Astrocyte (in vitro differentiated cells and primary cell): ENCODE measurements at places on chromosomes 2 and 18.

DNA sequence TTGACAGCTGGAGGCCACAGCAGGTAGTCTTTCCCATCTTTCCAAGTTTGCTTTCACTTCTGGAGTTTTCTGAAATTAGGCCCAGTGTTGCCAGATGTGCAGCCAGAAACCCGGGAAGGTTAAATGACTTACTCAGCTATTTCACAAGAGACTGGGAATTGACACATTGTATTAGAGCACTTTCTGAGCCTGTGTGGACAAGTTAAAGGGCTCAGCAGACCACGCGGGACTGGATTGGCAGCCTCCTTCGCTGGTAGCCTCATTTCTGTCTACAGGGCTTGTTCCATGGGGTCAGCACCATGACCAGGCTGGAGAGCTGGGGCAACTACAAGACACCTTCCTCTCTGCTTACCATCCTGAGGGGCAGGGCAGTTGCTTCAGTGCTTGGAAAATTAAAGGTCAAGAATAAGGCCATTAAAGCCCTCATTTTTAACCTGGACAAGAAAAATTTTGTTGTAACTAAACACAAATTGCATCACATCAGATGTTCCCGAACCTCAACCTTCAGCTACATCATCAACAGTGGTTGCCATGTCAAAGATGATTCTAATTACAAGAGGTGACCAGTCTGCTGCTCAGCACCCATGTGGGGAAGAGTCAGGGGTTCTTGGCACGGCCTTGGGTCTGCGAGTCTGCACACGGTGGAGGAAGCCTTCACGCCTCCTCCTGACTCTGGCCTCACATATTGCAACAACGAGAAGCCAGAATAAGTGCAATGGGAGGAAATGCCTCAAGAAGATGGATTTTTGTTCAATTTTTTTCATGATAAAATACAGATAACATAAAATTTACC is 279.5 kb upstream of the RAB6C start:
- DNase-seq = no peak

DNA sequence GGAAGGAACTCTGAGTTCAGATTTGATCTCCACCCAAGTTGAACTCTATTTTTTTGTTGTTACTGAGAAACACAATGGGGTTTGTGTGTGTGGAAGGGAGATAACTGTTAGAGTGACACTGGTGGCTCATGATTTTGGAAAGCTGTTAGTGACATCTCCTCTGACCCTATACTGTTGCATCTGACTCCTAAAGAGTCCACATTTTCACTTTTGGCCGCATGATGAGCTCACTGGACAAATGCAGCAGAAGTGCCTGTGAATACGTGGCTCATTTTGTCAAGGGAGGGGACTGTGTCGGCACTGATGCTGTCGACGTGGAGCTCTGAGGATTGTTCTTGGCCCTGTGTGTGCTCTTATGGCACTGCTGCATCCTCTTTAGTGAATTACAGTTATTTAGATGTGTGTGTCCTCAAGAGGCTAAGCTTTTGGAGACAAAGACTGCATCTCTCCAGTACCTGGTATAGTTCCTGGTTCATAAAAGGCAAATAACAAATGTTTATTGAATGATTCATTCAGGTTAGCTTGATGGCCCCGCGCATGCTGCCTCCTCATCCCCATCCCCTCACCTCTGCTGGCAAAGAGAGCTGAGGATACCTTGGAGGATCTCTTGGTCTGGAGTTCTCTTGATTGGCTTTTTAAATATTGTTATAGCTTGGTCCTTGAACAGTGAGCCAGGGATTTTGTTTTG is 135.4 kb downstream of the PHLPP1 start:
- no peak for DNase-seq

- DNase-seq = no peak
Measured at GRCh38 chr2:134200036-134200618, 53.7 kb upstream of the MGAT5 start.

DNA sequence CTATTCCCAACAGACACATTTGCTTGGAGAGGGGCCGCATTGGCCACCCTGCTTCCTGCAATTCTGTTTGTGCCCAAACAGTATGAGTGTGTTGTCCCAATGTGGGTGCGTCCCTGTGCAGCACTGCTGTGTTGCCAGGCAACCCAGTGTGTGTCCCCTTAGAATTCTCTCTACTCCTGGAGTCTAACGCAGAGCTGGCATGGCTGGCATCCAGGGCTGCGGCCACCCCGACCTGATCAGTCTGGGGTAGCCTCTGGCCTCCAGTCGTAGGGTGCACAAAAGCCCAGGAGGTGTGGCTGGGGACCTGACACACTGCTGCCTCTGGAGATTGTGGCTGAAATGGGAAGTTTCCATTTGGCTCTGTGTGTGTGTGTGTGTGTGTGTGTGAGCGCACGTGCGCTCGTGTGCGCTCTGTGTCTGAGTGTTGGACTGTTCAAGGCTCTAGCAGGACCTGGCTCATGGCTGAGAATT is 48.0 kb downstream of the TEX44 start:
- no peak for DNase-seq

GRCh38 chr2:63667132-63667700 is 78.5 kb downstream of the MDH1 start:
- DNase-seq = no peak
